ENCODE measurements at places on chromosomes 1 and 21.

DNA sequence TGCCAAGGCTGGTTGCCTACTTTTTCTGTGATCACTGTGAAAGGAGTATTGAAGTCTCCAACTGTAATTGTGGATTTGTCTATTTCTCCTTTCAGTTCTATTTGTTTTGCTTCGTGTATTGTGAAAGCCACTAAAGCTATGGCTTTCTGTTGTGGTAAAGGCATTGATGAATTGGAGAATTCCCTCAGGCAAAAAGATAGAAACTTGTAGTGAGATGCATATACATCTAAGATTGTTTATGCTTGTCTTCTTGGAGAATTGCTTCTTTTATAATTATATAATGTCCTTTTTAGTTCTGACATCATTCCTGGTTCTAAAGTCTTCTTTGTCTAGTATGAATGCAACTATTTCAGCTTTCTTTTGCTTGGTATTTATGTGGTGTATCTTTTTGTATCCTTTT is 36.8 kb downstream of the SWT1 start:
- DNase-seq: no peak

DNA sequence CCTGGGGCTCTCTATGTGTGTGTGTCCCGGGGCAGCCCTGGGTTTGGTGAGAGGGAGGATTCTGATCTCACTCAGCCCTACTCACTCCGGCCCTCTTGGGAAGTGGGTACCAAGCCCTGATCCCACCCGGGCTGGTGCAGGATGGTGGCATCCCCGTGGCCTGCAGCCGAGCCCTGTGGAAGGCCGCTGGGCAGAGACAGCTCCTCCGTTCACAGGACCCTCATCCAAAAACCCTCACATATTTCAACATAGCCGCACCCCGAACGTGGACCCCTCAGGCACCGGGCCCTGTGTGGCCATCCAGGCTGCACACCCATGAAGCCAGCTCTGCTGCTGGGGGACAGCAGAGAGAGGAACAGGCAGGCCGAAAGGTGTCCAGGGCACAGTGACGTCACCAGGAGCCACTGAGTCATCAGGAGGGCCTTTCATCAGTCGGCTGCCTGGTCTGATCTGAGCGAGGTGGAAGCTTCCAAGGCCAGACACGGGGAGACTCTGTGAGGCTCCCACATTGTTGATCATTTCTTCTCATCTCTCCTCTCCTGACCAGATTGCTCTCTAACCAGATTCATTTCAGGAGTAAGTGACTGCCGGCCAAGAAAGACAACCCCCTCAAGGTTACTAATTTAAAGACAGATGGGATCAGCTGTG is 16.2 kb upstream of the GPR157 start:
- no peak for DNase-seq

- no peak for DNase-seq
Observed at GRCh38 chr1:65255035-65255655, 54.2 kb upstream of the DNAJC6 start.

GRCh38 chr1:44831516-44831915 is 11.5 kb downstream of the PTCH2 start:
- DNase-seq: no peak

DNA sequence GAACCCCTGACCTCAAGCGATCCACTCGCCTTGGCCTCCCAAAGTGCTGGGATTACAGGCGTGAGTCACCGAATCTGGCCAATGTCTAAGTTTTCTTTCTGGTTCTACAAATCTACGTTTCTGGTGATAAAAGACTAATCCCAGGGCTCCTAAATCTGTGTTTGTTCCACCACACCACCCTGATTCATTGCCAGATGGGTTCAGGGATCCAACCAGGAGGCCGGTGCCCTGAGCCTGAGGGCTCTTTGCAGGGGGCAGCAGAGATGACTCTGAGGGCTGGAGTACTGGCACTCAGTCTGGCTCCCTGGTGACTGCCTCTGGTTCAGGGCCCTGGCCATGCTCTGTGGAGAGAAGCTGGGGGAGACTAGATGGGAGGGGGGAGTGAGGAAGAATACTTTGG is 10.5 kb upstream of the OPRD1 start:
- DNase-seq: no peak

- no peak for DNase-seq
Observed at GRCh38 chr1:18557621-18558465, 72.8 kb upstream of the PAX7 start.

GRCh38 chr1:150288382-150288781 is 5.3 kb upstream of the MRPS21 start:
- DNase-seq: no peak

DNA sequence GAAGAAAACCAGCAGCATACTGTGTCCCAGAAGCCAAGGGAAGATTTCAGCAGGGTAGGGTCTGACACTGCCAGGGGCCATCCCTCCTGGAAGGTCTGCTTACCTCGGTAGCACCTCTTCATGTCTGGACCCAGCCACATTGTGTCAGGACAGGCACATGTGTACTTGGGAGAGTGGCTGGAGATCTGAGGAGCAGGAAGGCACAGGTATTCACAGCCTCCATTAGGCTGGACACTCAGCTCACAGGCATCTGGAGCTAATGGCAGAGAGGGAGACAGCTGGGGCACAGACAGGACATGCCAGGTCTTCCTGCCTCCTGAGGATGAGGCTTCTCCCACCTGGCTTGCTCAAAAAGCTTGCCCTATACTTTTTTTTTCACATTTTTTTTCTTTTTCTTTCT is 19.9 kb upstream of the MAGOH start:
- no peak for DNase-seq

GRCh38 chr1:245245021-245245667 is 90.4 kb downstream of the KIF26B start:
- DNase-seq: no peak

DNA sequence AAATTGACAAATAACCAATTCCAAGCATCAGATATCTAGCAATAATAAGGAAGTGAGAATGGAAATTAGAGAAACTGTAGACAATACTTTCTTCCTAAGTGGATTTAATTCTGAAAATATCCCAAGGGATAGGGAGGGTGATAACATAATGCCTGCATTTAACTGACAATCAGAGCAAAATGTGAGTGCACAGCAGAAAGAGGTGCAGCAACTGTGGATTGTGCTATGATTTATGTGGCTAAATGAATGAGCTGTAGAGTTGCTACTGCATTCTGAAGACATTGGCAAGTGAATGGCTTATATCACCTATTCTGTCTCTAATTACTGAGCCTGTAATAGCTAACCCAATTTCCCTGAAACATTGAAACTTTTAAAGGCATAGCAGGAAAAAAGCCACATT is 39.0 kb downstream of the OLFM3 start:
- DNase-seq: no peak

All from activated CD4-positive, alpha-beta T cell treated with anti-CD3 and anti-CD28 coated beads for 1 hour (primary cell).